ENCODE measurements at places on chromosomes 2 and 18.

GRCh38 chr2:241501551-241501950, 6.8 kb downstream of the STK25 start:
- DNase-seq: no peak

DNA sequence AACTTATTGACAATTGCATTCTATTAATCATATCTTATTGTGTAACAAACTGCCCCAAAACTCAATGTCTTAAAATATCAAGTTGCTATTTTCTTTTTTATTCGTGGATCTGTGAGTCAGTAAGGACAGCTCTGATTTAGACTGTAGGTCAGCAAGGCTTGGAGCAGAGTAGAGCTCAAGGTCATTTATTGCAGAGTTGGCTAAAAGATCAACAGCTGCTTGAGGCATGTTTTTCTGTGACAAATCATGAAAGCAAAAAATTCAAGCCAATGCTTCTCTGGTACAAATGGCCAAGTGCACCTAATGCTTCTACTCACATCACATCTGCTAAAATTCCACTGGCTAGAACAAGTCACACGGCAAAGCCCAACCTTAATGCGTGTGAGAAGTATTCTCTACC, 497.7 kb upstream of the LRATD1 start:
- DNase-seq: peak; percentile 17

GRCh38 chr18:61333271-61333745, at the start of gene CDH20:
Gene CDH20 (plus strand): TSS chr18:61333430.
- no peak for DNase-seq

GRCh38 chr2:138658187-138658894, 121.8 kb downstream of the NXPH2 start:
- DNase-seq: no peak

DNA sequence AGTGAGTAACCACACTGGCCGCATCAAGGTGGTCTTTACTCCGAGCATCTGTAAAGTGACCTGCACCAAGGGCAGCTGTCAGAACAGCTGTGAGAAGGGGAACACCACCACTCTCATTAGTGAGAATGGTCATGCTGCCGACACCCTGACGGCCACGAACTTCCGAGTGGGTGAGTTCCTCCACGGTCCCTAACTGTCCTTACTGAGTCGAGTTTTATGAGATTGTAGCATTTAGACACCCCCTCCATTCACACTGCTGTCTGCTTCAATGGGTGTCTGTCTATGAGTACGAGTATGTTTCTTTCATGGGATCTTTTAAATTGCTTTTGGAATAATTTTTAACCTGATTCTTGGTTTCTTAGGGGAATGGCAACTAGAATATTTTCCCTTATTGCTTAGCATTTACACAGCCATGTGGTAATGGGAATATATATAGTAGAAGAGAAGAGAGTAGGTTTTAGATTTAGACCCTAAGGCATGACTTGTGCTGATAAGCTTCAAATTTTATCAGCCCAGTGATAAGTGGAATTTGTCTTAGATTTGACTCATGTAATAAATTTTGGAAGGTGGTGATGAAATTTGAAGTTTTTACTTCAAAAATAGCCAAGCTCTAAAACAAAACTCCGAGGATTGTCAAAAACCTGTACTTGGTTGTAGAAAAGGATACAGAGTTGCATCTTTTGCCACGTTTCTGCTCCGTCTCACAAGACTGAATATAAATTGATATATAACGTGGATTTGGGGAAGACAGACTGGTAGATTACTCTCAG, 188.2 kb downstream of the LTBP1 start:
- peak; percentile 56 for DNase-seq

GRCh38 chr2:102350137-102350793, 5.3 kb upstream of the IL18R1 start:
- no peak for DNase-seq

DNA sequence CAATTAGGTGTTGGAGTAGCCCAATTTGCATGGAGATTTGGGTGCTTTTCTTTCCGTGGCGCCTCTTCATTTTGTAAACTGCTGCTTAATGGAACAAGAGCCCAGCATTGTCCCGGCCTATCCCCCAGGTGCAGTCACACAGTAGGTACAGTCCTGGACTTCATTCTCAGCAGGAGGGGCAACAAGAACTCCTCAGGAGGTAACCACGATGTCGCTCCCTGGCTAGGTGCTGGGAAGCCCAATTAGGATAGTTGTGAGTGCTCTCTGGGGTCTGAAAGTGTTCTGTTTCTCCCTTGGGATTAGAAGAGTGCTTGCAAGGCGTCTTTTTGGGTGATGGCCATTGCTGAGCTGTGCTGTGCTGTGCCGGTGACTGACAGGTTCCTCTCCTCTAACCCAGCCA, 53.8 kb downstream of the CABLES1 start:
- DNase-seq: no peak

- DNase-seq: no peak
Measured at GRCh38 chr2:44061469-44061868, 65.7 kb upstream of the LRPPRC start.

GRCh38 chr2:62489162-62489561, 16.8 kb downstream of the TMEM17 start:
- DNase-seq: peak; percentile 54

DNA sequence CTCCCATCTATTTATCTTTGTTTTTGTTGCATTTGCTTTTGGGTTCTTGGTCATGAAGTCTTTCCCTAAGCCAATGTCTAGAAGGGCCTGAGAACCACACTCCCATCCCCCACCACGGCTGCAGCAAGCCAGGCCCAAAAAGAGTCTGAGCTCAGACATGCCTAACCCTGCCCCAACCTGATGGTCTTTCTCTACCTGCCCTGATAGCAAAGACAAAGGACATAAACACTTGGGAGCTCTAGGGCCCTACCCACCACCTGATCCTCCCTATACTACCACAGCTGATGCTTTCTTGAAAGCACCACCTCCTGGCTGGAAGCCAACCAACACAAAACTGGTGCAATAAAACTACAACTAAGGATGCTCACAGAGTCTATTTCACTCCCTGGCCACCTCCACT, 233.4 kb downstream of the WDR7 start:
- no peak for DNase-seq

- no peak for DNase-seq
Measured at GRCh38 chr2:74632939-74633312, 15.2 kb downstream of the M1AP start.

DNA sequence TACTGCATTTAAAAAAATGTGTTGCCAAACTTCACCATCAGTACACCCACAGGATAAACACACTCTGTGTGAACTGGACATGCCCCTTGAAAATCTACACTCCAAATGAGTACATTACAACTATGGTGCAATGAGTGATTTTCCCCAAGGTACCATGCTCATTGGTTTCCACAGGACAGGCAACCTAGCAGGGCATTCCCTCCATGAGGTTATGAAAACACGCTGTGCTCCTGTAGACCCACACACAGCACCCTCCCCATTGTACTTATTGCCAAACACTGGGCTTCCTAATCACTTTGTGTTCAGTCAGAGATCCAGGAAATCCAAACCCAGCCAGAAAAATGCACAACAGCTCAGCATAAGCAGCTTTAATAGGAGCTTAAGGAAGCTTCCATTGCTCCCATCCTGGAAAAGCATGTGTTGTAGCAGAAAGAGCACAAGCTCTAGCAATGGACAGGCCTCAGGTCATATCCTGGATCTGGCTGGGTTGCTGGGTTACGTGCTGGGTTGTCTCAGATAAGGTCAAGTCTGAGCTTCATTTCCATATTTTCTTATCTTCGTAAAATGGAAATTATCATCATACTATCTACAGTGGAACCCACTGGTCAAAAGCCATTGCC, 20.8 kb upstream of the ATIC start:
- DNase-seq: peak; percentile 56

- DNase-seq: no peak
Measured at GRCh38 chr18:57651914-57652313, 30.3 kb upstream of the NARS1 start.

DNA sequence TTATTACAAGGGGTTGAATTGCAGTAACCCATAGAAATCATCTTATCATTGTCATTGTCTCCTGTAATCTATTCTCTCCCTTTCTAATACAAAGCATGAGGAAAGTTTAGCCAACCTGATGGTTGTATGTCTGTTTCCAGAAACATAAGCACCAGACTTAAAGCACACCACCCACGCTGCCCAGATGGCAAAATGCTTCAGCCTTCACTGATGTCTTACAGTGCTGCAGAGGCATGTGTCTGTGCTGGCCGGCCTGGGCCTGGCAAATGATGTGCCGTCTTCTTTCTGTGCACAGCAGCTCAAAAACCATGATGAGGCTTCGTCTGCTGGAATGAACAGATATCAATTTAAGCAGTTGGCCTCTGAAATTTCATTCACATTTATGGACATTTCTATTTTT, 443.0 kb upstream of the RGPD4 start:
- DNase-seq: no peak

GRCh38 chr2:108477099-108477498, 28.1 kb downstream of the GCC2 start:
- DNase-seq: no peak

GRCh38 chr2:34808426-34808825, 1209.3 kb upstream of the FAM98A start:
- DNase-seq: no peak

DNA sequence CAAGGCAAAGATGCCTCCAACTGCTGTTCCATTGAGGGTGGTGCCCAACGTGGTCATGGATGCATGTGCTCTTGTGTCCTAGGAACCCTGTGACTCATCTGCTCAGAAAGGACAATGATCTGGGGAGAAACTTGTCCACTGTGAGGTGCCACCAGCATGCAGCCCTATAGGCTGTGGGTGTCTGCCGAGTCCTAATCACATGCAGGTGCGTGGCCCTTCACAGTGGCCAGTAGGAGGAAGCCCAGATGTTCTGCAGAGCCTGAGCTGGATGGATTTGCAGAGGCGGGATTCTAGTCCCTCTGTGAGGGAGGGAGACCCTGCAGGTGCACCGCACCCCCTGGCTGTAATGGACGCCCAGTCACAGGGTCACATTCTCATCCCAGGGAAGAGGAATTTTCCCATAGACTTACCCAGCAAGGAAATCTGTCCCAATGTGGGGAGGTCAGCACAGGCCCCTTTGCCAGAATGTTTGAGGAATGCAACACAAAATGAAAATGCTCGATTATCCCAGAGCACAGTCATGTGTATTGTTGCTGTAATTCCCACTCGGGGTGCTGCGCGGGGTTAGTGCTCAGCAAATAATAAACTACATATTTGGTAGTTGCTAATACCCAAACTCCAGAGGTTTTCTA, 13.9 kb downstream of the GDF7 start:
- no peak for DNase-seq

- DNase-seq: no peak
Measured at GRCh38 chr2:225399504-225399903, at the start of gene NYAP2. Gene NYAP2 (plus strand): TSS chr2:225399710. CDS start chr2:225408881, 9,171 bp downstream.

- peak; percentile 64 for DNase-seq
Measured at GRCh38 chr2:239328351-239329191, 72.2 kb downstream of the HDAC4 start.

DNA sequence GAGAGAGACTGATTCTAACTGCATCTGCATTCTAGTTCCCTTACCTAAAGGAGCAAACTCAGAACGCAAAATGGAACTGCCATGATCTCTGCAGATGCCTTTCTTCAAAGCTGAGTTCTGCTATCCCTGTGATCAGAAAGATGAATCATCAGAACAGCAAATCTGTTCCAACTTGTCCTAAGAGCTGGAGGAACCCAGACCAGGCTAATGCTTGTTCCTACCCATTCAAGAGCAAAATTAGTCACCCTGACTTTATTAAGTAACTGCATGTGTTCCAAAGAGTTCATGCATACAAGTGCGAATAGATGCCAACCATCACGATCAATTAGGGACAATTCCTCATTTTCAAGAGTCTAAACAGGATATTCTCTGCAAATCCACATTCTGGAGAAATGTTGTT, 46.5 kb downstream of the MBP start:
- DNase-seq: peak; percentile 63

DNA sequence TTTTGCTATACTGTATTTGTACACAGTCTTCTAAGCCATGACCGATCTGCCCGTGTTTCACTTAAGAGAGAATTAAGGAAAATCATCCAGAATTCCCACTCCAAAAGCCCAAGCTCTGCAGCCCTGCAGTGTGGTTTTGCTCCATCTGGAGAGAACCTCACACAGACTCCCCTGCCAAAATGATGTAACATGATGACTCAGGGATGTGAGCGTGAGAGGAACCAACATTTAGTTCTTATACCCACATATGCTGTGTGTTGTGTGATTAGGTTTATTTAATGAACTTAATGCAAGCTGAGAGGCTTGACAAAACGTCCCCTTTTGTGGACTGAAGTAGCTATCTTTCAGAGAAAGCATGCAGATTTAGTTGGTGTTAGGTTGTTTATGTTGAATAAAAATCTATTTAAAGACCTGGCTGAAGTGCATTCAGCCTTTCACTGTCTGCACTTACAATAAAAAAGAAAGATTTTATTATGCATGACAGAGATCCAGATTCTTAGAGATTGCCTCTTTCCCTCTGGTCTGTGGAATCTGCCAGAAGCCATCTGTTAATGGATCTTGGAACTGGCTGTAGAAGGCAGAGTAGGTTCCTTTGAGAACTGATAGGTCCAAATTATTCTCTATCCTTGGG, 6.3 kb downstream of the RAB12 start:
- DNase-seq: peak; percentile 91

GRCh38 chr18:70372450-70373041, 83.7 kb downstream of the SOCS6 start:
- no peak for DNase-seq

- peak; percentile 59 for DNase-seq
Measured at GRCh38 chr2:230664128-230664527, 48.5 kb upstream of the CAB39 start.

DNA sequence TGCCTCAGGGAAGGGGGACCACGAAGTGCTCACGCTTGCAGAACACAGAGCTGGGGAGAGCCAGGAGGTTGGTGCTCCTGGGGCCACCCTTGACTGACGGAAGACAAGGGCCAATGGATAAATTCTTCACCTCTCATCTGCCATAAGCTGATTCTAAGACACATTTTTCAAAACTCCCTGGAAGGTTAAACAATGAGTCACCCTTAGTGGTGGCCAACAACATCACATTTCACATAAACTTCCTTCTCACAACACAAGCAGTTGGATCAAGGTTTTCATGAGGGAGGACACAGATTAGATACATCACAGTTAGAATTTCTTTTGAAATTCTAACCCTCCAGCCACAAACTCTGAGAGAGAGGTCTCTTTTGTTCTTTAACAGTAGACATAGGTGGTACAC, 713.6 kb upstream of the POU3F3 start:
- no peak for DNase-seq

- DNase-seq: peak; percentile 85
Measured at GRCh38 chr18:48023334-48024008, 93.0 kb upstream of the SMAD2 start.

DNA sequence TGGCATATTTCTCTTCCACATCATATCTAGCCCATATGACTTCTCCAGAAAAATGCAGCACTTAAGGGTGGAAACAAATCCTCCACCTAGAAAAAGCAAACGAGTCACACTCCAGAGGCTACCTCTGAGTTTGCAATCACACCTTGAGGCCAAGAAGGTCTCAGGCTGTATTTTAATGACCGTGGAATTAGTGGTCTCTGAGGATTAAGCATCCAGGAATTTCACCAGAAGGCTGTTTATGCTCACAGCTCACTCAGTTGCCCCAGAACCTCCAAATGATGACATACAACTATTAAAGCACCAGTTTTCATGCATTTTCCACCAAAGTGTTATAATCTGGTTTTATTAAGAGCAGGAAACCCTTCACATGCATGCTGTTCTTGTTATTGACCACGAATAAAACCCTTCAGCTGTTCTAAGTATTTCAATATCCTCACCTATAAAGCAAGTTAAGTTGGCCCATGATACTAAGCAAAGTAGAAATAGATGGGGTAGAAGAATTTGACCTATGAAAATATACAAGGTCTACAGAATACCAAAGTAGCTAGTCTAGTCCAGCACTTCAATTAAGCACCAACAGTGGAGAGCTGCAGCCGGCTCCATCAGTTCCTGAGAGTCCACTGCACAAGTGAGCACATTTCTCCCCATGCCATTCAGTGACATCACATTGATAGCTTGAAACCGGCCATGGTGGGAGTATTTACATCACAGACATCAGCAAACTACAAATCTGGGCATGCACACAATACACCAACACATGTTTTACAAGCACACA, 39.5 kb upstream of the SLC14A1 start:
- no peak for DNase-seq
